NCI-H2227 treated with DMSO at 0.1 percent for 48 hours (cell line): ENCODE measurements at places on chromosomes 4 and X.

- DNase-seq = no peak
Observed at GRCh38 chrX:129642641-129643040, 12.1 kb downstream of the APLN start.

- DNase-seq = peak; percentile 8
Observed at GRCh38 chrX:110145854-110146253, 142.9 kb downstream of the TMEM164 start.

DNA sequence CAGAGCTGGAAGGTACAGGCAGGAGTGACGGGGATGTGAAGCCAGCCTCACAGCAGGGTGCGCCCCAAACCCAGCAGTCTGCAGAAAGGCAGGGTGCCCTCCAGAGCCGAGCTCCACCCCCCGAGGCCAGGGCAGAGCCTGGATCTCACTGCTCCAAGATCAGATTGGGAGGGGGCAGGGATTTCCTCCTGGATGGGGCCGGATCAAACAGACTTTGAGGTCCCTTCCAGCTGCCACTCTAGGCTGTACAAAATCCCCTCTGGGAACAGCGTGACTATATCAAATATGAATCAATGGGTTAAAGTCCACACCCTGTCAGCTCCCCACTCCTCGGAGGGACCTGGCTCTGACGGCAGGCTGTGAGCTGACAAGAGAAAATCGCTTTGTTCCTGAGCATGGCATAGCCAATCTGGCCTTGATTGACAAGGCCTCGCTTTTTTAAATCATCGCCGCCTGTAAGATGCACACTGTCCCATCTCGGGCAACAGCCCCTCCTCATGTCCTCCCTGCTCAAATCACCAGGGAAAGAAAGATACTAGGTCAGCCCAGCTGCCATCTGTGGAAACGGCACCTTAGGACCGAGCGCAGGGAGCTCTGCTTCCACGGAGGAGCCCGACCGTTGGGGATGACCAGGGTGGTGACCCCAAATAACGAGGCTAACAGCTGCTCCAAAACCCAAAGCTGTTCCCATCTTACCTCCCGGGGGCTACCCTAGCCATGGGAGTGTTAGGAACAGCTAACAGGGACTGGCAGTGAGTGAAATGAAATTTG lies 39.9 kb downstream of the PSAPL1 start:
- no peak for DNase-seq

- DNase-seq = no peak
Observed at GRCh38 chrX:35726176-35726575, 72.0 kb upstream of the MAGEB16 start.

- DNase-seq = peak; percentile 46
Observed at GRCh38 chrX:20374900-20375438, 108.3 kb upstream of the RPS6KA3 start.

- DNase-seq = no peak
Observed at GRCh38 chr4:171221181-171221580, 592.0 kb upstream of the GALNTL6 start.

- DNase-seq = peak; percentile 35
Observed at GRCh38 chr4:145609481-145610427, 9.4 kb upstream of the MMAA start.

- no peak for DNase-seq
Observed at GRCh38 chr4:42954963-42955669, 62.6 kb downstream of the GRXCR1 start.

DNA sequence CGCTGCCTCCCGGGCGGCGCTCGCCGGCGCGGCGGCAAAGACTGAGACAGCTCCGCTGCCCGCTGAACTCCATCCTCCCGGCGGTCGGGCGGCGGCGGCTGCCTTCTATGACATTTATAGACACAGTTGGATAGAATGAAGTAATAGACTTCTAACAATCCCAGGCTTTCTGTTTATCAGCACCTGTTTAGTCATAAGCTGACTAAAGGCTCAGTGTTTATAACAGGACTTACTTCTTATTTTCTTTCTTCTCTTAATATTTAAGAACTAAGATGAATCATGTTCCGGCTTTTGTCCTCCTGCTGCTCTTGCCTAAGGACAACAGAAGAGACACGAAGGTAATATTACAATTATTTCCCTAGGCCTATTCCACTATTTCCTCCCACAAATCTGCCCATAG lies 3.9 kb downstream of the ARL13A start:
- DNase-seq = no peak

GRCh38 chr4:144740316-144740715 lies 94.4 kb downstream of the HHIP start:
- DNase-seq = no peak

DNA sequence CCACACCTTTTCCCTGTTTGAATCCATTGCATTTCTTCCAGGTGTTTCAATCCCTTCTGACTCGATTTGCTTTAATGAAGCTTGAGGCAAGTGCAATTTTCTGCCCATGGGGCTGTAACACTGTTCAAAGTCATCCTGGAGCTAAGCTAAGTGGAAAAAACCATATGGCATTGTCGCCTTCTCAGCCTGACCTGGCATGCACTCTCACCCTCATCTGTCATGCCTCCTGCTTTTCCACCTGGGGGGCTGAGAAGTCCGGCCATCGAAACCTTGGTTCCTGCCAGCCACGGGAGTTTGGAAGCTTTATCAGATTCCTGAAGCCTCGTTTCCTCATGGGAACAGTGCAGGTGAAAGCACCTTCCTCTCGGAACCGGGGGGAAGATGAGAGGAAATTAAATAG lies 38.2 kb downstream of the WFS1 start:
- DNase-seq = no peak

DNA sequence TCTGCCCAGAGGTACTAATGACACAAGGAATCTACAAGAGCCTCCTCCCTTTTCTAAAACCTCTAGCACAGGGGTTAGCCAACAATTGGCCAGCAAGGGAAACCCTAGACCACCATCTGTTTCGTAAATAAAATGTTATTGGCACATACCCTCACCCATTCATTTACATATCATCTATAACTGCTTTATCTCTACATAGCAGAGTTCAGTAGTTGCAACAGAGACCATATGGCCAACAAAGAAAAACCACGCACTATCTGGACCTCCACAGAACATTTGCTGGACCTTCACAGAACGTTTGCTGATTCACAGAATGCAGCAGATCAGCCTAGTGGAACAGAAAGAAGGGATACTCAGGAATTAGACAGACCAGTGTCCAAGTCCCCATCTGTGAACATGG lies 9.4 kb downstream of the SLC2A9 start:
- DNase-seq = no peak

- no peak for DNase-seq
Observed at GRCh38 chr4:151874328-151874727, 113.5 kb upstream of the GATB start.

DNA sequence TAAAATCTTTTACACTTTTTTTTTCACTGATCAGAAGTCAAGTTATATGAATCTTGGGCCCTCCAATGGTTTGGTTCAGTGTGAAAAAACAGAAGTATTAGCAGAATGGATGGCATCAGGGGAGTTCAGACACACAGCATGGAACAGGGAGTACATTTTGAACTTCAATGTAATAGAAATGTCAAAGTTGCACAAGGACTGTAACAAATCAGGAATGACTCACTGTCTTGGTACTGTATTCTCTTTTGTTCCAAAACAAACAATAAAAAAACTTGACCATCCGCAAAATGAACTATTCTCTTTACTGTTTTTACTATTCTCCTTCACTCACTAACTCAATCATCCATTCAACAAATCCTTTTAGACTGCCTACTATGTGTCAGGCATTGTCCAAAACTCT lies 401.0 kb downstream of the FSTL5 start:
- DNase-seq = no peak

- DNase-seq = no peak
Observed at GRCh38 chrX:124035657-124036056, 74.2 kb downstream of the STAG2 start.

DNA sequence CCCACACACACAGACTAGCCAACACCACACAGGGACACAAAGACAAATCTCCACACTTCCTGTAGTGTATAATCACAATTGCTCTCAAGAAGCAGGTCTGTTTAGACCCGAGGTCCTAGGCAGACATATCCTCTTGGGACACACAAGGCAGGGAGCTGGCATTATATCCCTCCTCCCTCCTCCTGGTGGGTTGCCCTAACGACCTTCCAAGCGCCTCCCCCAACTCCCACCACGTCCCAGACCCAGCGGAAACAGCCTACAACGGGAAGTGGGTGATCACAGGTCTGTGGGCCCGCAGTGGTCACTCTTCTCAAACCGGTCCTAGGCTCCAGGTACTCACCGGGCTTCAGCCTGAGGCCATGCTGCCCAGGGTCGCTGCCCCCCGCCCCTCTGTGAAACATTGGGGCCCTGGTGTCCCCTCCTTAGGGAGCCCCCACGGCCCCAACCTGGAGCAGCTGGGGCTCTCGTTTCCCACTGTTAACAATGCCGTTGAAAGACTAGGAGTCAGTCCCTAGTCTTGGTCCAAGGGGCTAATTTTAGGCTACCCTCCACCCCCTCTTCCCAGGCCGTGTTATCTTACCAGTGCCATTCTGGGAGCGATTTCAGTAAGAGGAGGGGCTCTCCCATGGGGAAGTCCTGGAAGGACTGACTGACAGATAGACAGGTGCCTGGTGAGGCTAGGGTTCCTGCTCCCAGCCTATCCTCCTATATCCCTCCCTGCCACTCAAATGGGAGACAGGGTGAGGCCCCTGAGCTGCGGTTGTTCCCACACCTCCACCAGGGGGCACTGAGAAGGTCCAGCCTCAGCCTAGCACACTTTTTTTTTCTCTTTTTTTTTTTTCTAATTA lies at the start of gene ASB12:
TSS of gene ASB12 (minus strand) at position 485 of the 848 bp plus-strand sequence. CDS start 4,957 bp downstream, outside the sequence.
- no peak for DNase-seq

GRCh38 chrX:130261296-130261893 lies 7.3 kb downstream of the ZNF280C start:
- no peak for DNase-seq
